ENCODE measurements at places on chromosomes 13 and 19.

DNA sequence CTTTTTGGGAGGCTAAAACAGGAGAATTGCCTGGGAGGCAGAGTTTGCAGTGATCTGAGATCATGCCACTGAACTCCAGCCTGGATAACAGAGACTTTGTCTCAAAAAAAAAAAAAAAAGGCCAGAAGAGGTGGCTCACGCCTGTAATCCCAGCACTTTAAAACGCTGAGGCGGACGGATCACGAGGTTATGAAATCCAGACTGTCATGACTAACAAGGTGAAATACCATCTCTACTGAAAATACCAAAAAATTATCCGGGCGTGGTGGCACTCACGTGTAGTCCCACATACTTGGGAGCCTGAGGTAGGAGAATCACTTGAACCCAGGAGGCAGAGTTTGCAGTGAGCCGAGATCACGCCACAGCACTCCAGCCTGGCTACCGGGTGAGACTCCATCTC is 39.9 kb downstream of the ZNF611 start:
- no peak for DNase-seq

DNA sequence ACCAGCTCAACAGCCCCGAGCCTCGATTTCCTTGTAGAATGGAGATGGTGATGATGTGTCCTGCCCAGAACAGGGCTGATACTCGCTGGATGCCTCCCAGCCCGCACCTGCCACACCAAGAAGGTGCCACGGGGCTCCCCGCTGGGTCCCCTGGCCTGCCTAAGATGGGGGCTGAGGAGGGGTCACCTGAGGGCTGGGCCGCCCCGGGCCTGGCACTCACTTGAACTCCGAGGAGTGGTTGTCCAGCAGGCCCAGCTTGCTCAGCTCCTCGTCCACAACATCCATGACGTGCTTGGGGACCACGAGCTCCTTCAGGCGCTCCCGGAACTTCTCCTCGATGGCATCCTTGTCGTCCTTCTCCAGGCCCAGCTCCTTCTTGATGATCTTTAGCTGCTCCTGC is 14.4 kb downstream of the LONP1 start:
- no peak for DNase-seq

GRCh38 chr19:10983026-10983425 is 22.2 kb downstream of the SMARCA4 start:
- no peak for DNase-seq

- DNase-seq = no peak
Measured at GRCh38 chr19:40724855-40725254, 7.9 kb downstream of the ITPKC start.

DNA sequence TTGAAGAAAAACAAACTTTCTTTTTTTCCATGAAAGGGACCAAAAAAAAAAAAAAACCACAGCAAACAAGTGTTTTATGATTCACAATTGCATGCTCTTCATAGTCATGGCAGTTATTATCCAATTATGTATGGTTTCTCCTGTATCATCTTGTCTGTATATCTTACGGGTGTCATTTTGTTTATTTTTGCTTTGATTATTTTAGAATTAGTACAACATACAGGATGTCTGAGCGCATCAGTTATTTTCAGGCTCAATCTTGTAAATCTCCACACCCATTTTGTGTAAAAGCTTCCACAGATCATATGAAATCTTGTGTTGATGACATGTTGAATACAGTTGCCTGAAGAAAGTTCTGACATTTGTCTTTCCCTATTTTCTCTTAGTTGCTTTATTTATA is 280.3 kb downstream of the KLF5 start:
- DNase-seq = no peak

- no peak for DNase-seq
Measured at GRCh38 chr19:56153507-56153906, 12.4 kb downstream of the ZNF444 start.

DNA sequence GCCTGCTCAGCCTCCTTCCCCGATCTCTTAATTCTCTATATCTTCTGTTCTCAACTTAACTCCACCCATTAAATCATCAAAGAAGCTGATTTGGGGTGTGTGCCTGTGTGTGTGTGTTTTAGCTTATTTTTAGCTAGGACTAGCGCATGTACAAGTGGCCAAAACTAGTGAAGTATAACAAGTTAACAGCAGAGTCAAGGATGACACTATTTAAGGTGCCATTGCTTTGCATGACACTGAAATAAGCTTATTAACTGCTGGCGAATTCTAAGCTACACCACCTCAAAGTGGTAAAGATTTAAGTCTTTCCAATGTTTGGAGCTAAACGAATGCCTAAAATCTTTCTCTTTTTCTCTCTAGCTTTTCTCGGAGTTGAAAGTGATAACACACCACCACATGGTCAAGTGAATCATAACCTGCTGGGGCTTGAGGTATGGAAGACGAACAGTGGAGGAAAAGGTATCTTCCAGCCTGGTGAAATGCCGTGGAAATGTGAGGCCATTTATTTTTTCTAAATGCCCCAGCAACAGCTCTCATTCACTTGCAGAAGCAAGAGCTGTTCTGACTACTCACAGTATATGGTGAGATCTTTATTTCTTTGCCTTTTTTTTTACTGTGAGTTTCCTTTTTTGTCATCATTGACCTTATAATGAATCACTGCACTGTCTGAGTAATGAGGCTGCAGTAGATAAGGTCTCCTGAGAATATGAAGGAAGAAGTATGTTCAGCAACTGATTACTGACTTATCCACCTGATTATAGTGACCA is 570.3 kb downstream of the PCDH9 start:
- DNase-seq = no peak

GRCh38 chr19:33612928-33613619 is 8.7 kb upstream of the CHST8 start:
- DNase-seq = no peak

DNA sequence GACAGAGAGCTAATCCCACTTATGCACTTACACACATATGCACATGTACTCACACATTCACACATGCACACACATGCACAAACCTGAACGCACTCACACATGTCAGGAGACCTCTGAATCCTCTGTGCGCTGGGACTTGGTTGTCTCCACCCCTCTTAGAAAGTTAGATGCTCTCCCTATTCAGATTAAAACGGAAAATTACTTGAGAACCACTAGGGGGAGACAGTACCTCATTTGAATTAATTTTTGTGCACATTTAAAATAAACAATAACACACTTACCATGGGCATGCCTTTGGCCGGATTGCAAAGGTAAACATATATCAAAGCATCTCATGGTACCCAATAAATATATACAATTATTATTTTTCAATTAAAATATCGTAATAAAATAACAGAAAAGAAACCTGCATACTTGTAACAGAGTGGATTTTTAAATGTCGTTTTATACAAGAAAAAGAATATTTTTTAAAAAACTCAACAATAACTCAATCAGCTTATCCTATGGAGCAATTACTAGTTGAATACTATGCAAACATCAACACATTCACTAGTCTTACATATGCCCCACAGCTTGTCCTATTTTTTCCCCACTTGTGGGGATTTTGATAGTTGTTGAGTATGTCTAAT is 9.5 kb upstream of the LILRB4 start:
- DNase-seq = no peak

GRCh38 chr13:45447050-45447661 is 17.6 kb upstream of the COG3 start:
- DNase-seq = no peak

DNA sequence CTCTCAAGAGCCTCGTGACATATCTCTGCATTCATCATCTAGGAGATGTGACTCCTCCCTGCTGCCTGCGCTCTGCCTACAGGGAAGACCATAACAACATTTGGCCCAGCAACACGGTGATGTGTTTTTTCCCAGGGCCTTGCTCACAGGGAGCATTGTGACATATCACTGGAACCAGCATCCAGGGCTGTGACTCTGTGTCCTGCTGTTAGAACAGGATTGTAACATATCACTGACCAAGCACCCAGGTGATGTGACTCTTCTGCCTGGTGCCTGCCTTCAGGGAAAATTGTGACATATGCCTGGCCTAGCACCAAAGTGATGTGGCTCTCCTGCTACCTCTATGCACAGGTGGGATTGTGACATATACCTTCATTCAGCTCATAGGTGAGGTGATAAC is 79.4 kb upstream of the ZNF43 start:
- DNase-seq = no peak

DNA sequence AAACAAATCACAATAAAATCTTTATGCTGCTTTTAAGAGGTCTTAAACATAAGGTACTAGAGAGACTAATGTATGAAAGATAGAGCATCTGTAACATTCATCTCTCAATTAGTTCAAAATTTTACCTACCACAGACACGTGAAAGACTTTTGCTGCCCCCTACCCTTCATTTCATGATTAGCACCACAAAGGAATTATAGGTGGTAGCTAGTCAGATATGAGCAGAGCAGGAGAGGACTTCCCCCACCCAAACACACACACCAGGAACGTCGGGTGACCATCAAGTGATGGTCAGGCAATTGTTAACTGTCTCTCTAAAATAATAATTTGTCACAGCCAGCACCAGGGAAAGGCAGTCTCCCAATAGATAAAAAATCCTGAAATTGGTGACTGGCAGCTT is 1531.7 kb upstream of the SPRY2 start:
- no peak for DNase-seq

DNA sequence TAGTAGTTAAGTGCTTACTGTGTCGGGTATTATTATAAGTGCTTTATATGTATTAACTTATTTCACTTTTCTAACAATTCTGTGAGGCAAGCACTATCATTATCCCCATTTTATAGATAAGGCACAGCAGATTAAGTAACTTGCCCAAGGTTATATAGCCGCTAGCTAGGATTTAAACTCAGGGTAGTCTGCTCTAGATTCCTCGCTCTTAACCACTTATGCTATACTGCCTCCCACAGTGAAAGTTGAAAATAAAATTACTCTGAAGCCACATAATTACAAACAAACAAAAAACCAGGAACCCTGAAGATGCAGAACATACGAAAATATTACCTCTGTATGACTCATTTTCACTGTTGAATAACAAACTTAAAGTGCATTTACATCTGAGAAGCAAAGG is 3.9 kb downstream of the TEX30 start:
- no peak for DNase-seq

- DNase-seq = no peak
Measured at GRCh38 chr13:98751861-98752466, 508 bp downstream of the SLC15A1 start.

DNA sequence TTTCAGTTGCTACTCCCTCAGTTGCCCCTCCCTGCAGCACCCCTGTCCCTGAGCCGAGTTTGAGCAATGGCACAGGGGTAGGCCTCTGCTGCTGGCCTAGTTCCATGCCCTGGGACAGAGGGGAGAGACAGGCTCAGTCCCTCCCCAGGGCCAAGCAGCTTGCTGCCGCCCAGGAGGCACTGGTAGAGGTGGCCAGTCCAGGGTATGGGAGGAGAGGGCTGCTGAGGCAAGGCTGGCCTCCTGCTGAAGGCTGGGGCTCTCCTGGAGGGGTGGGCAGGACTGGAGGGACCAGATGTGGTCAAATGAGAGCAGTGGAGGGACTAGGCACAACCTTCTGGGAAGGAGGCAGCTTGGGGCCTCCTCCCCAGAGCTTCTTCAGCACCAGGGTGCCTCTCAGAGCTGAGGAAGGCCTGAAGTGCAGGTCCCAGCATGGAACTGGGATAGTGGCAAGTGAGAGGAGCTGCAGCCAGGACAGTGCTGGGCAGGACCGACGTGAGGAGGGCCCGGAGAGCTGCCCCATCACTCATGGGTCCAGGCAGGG is 29.8 kb upstream of the VSTM2B start:
- DNase-seq = no peak

DNA sequence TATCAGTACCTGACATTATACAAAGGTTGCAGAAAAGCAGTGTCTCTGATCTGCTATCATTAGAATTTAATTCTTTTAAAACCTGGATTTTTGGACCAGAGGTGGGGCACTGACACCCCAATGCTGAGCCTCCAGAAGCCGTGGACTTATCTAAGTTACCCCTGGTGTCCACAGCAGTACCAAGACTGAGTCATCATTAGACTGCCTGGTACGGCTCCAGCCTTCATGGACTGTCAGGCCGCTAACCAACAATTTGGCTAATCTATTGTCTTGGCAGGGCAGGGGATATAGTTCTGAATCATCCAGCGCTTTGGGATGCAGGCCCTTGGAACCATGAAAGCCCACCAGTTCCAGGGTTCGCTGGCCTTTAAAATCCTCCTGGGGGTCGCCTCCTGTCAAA is 78.3 kb downstream of the TSHZ3 start:
- DNase-seq = no peak

DNA sequence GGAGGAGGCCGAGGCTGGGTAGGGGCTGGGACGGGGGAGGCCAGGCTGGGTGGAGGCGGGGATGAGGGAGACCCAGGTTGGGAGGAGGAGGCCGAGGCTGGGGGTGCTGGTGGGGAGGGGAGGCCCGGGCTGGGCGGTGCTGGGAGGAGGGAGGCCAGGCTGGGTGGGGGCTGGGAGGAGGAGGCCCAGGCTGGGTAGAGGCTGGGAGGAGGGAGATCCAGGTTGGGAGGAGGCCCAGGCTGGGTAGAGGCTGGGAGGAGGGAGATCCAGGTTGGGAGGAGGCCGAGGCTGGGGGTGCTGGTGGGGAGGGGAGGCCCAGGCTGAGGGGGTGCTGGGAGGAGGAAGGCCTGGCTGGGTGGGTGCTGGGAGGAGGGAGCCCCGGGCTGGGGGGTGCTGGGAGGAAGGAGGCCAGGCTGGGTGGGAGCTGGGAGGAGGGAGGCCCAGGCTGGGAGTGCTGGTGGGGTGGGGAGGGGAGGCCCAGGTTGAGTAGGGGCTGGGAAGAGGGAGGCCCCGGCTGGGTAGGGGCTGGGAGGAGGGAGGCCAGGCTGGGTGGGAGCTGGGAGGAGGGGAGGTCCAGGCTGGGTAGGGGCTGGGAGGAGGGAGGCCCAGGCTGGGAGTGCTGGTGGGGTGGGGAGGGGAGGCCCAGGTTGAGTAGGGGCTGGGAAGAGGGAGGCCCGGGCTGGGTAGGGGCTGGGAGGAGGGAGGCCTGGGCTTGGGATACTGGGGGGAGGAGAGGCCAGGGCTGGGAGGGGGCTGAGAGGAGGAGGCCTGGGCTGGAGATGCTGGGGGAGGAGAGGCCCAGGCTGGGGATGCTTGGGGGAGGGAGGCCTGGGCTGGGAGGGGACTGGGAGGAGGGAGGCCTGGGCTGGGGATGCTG is 10.7 kb downstream of the TPGS1 start:
- DNase-seq = no peak

DNA sequence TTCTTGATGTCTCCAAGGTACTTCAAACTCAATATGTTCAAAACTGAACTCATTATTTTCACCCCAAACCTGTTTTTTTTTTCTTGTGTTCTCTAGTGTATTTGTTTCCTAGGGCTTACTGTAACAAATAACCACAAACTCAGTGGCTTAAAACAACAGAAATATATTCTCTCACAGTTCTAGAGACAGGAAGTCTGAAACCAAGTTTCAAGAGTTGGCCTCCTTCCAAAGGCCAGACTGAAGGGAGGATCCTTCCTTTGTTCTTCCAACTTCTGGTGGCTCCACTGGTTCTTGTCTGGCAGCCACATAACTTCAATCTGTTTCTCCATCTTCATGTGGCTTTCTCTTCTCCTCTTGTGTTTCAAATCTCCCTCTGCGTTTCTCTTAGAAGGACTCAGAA is 62.0 kb upstream of the PDCD5 start:
- DNase-seq = no peak
